Uterus (tissue), 4 donors: ENCODE measurements at places on chromosomes 5 and 9. TPM values are rescaled to one million over a fixed set of nuclear protein-coding genes. Genes with fewer than 3 reads are reported as not detected.

The WNK2 gene
- 6.2 TPM for total RNA-seq

The G3BP1 gene
- total RNA-seq: 161 TPM

- H3K4me3 ChIP-seq: no peak overlapping the region
- H3K27ac ChIP-seq: no peak overlapping the region
- H3K4me1 ChIP-seq: peaks cover 5% of the 10 kb centered on the region
- no peaks in the 10 kb centered on the region for H3K36me3 ChIP-seq
- DNase-seq: no peak
Observed at GRCh38 chr9:112241491-112241890, 66.4 kb upstream of the SUSD1 start.

The CCDC192 gene
- not detected for total RNA-seq

DNA sequence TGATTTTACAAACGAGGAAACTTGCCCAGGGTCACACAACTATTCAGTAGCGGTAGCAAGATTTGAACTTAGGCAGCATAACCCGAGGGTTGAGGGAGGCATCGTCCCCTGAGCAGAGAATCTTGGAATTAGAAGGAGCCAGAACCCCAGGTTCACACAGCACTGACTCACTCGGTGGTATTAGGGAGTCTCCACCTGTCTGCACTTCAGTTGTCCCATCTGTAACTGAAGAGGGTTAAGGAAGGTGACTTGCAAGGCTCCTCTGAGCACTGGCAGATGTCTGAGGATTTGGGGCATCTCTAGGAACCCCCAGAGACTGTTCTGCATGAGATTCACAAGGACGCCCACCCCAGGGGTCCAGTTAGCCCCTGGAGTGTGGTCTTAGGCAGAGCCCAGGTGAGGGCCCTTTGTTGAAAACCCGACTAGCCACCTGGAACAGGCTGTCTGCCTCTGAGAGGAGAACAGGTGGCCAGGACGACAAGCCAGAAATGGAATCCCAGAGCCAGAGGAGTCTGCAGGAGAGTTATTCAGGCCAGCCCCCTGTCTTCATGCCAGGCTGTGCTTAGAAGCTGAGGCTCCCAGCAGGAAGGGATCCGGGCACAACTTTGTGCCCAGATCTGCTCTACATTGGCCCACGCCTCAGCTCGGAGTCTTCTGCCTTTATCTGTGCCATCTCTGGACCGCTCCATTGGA, 50.0 kb upstream of the ORM1 start:
- H3K4me3 ChIP-seq: no peak overlapping the region
- H3K36me3 ChIP-seq: no peaks in the 10 kb centered on the region
- H3K27me3 ChIP-seq: no peaks in the 10 kb centered on the region
- no peak overlapping the region for H3K27ac ChIP-seq

The NNT gene
- 34.1 TPM for total RNA-seq

The C1QTNF2 gene
- 2.8 TPM for total RNA-seq

- no peak overlapping the region for H3K27ac ChIP-seq
- no peaks in the 10 kb centered on the region for H3K27me3 ChIP-seq
- H3K4me3 ChIP-seq: no peak overlapping the region
- no peaks in the 10 kb centered on the region for H3K36me3 ChIP-seq
- H3K4me1 ChIP-seq: no peaks in the 10 kb centered on the region
- no peak for DNase-seq
Observed at GRCh38 chr5:27008604-27009539, 29.5 kb downstream of the CDH9 start.

- no peak overlapping the region for H3K27ac ChIP-seq
- no peaks in the 10 kb centered on the region for H3K4me1 ChIP-seq
- no peaks in the 10 kb centered on the region for H3K36me3 ChIP-seq
- no peaks in the 10 kb centered on the region for H3K27me3 ChIP-seq
- H3K4me3 ChIP-seq: no peak overlapping the region
Observed at GRCh38 chr5:19001054-19001453, 986.9 kb downstream of the CDH18 start.

The CREBRF gene
- 19.7 TPM for total RNA-seq

DNA sequence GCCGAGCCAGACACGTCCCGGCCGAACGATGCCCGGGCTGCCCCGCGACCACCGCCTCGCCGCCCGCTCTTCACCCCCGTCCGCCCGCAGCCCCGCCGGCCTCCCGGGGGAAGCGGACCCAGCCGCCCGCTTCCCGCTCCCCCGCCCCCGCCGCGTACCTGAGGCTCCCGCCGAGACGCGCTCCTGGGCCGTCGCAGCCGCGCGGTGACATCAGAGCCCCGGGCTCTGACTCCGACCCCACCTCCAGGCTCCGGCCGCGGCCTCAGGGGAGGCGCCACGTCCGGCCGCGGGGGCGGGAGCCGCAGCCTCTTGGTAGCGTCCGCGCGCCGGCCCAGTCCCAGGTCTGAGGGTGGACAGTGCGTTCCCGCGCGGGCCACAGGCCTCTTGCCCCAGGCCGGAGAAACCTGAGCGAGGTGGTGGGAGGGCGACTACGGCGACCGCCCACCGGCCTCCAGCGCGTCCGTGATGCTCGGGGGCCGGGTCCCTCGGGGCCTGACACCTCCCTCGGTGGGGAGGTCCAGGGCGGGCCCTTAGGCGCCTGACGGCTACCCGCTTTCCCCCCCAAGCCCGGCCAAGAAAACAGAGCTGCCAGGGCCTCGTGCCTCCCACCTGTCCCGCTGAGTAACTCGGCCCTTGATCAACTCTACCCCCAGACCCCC, at the start of gene SHROOM1:
TSS of gene SHROOM1 (minus strand) at position 212 of the 659 bp plus-strand sequence. CDS start 4,507 bp downstream, outside the sequence.
- peak within 1 kb of the TSS; percentile 90 for H3K27ac ChIP-seq
- peak; percentile 59 for DNase-seq
- H3K4me3 ChIP-seq: peak within 1 kb of the TSS; percentile 69
- no peaks in the 10 kb centered on the region for H3K4me1 ChIP-seq
- H3K27me3 ChIP-seq: no peaks in the 10 kb centered on the region

The CCDC187 gene
- 3.6 TPM for total RNA-seq

GRCh38 chr5:177445052-177445916, 1.3 kb upstream of the PRR7 start:
- no peak for DNase-seq
- no peak overlapping the region for H3K4me3 ChIP-seq
- H3K4me1 ChIP-seq: peaks cover 16% of the 10 kb centered on the region
- no peaks in the 10 kb centered on the region for H3K36me3 ChIP-seq

GRCh38 chr9:35688558-35689541, 875 bp downstream of the TPM2 start:
- DNase-seq: no peak
- H3K27ac ChIP-seq: peak overlapping the region; percentile 93
- no peaks in the 10 kb centered on the region for H3K36me3 ChIP-seq
- H3K27me3 ChIP-seq: no peaks in the 10 kb centered on the region
- no peaks in the 10 kb centered on the region for H3K4me1 ChIP-seq
- H3K4me3 ChIP-seq: peak overlapping the region; percentile 71

- no peaks in the 10 kb centered on the region for H3K27me3 ChIP-seq
- H3K27ac ChIP-seq: no peak overlapping the region
- no peaks in the 10 kb centered on the region for H3K4me1 ChIP-seq
- H3K4me3 ChIP-seq: no peak overlapping the region
- no peak for DNase-seq
Observed at GRCh38 chr9:98522487-98522886, 186.2 kb downstream of the GABBR2 start.

The ZNG1E gene
- 10.5 TPM for total RNA-seq

DNA sequence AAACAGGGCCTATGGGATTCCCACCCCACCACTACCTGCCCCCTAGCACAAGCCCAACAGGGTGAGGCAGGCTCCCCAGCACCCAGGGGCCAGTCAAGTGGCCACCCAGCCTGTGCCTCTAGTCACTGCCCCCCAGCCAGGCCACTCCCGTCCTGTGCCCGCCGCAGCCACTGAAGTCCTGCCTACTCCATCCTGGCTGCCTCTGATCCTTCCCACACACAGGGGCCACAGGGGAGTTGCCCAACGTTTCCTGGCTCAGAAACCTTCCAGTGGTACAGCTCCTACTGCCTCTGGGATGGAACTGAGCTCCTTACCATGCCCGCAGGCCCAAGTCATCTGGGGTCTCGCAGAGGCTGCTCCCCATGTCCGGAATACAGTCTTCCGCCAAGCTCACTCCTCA, 70.2 kb upstream of the STXBP1 start:
- peak; percentile 69 for DNase-seq
- H3K27me3 ChIP-seq: no peaks in the 10 kb centered on the region
- H3K4me1 ChIP-seq: peaks cover 3% of the 10 kb centered on the region
- H3K4me3 ChIP-seq: no peak overlapping the region
- H3K27ac ChIP-seq: peak overlapping the region; percentile 84
- no peaks in the 10 kb centered on the region for H3K36me3 ChIP-seq

- H3K27ac ChIP-seq: no peak overlapping the region
- H3K4me3 ChIP-seq: no peak overlapping the region
- no peaks in the 10 kb centered on the region for H3K4me1 ChIP-seq
- no peaks in the 10 kb centered on the region for H3K36me3 ChIP-seq
Observed at GRCh38 chr5:27087747-27088146, 49.4 kb upstream of the CDH9 start.
